Thoracic aorta (tissue), 2 donors: ENCODE measurements at places on chromosomes 2 and 18. TPM values are rescaled to one million over a fixed set of nuclear protein-coding genes. Genes with fewer than 3 reads are reported as not detected.
A peak's percentile ranks its signal among the peaks of the same experiment; 100 is the strongest.

- H3K27me3 ChIP-seq: no peaks in the 10 kb centered on the region
- H3K27ac ChIP-seq: no peak overlapping the region
- no peak overlapping the region for H3K4me3 ChIP-seq
- H3K4me1 ChIP-seq: no peaks in the 10 kb centered on the region
- DNase-seq: no peak
These were observed 25.6 kb downstream of the ZNF407 start for GRCh38 chr18:74623047-74623816.

- DNase-seq: no peak
- H3K36me3 ChIP-seq: no peaks in the 10 kb centered on the region
- no peak overlapping the region for H3K27ac ChIP-seq
- no peaks in the 10 kb centered on the region for H3K27me3 ChIP-seq
These were observed 39.3 kb upstream of the NRXN1 start for GRCh38 chr2:51071191-51071590.

- DNase-seq: no peak
- H3K27me3 ChIP-seq: no peaks in the 10 kb centered on the region
These were observed 65.3 kb downstream of the CYBRD1 start for GRCh38 chr2:171587567-171587966.

DNA sequence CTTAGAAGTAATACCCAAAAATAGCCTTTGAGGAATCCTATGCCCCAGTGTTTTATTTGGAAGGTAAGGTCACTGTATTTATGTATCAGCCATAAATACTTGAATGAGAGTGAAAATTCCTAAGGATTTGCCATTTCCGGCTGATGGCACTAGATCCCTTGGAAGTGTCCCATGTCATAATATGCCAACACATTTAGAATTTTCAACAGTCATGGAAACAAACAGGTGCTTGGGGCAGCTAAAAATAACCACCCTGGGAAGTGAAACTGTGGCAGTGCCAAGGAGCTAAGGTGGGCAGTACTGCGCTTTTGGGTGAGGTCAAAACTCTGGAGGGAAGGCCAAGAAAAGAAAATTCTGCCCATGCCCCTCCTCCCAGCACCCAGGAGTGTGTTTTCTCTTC, 80.2 kb downstream of the TCF7L1 start:
- peaks cover 13% of the 10 kb centered on the region for H3K4me1 ChIP-seq
- no peaks in the 10 kb centered on the region for H3K27me3 ChIP-seq
- H3K27ac ChIP-seq: no peak overlapping the region
- DNase-seq: no peak
- no peak overlapping the region for H3K4me3 ChIP-seq

DNA sequence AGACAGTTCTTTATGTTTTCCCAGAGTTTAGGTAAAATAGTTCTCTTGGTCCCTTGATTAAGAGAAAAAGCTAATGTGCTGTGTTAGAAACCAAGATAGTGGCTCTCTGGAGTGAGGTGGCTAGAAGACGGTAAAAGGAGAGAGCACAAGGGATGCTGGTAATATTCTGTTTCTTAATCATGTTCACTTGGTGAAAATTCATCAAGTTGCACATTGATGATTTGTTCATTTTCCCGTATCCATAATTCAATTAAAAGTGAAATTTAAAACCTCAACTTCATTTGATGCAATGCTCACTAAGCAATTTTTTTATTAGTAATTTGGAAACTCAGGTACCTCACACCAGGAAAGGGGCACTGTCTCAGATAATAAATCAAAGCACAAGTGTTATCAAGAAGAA, 113.8 kb downstream of the NBAS start:
- no peak overlapping the region for H3K4me3 ChIP-seq
- H3K4me1 ChIP-seq: no peaks in the 10 kb centered on the region
- H3K27me3 ChIP-seq: no peaks in the 10 kb centered on the region
- no peak overlapping the region for H3K27ac ChIP-seq
- no peak for DNase-seq
- no peaks in the 10 kb centered on the region for H3K36me3 ChIP-seq

GRCh38 chr2:85698880-85699254, 4.7 kb downstream of the GNLY start:
- H3K4me1 ChIP-seq: peaks cover 3% of the 10 kb centered on the region
- H3K27me3 ChIP-seq: no peaks in the 10 kb centered on the region
- no peak overlapping the region for H3K4me3 ChIP-seq
- no peaks in the 10 kb centered on the region for H3K36me3 ChIP-seq
- DNase-seq: no peak
- H3K27ac ChIP-seq: no peak overlapping the region

DNA sequence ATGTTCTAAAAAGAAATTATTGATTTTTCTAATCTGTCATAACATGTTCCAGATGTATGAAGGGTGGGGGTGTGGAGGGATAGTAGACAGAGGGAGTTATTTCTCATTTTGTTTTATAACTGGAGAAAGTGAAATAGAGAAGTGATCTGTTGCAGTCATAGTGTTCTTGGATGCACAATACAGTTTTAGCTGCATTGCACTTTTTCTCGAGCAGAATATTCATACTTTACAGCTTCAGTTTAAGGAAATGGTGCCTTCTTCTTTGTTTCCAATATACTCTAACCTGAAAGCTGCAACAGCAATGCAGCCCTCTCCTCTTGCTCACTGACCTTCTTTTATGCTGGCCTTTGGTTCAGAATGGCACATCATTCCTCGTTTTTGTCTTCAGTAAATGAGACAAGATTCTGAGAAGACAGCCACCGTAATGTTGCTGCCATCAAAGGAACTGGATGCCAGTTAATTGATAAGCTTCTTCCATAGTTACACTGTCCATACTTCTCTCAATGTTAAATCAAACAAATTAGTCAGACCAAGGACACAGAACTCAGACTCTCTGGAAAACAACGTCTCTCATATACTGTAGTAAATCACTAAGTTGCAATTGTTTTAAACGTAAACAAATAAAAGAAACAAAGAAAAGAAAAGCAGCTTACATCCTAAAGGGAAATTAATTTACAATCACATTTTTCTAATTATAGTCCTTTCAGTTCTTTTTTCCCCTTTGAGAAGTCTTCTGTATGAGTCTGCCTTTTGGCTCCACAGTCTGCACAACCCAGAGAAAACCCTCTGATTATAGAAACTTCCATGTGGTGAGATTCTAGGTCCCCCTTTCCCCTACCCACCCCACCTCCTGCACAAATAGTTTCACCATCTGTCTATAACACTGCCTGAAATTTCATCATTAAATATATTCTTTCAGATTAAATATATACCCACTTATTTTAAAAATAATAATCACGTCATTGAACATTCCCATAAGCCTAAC, 97.4 kb upstream of the UGP2 start:
- H3K4me3 ChIP-seq: no peak overlapping the region
- DNase-seq: no peak
- H3K27me3 ChIP-seq: no peaks in the 10 kb centered on the region

- no peak overlapping the region for H3K4me3 ChIP-seq
- no peak for DNase-seq
- H3K4me1 ChIP-seq: no peaks in the 10 kb centered on the region
- H3K36me3 ChIP-seq: peaks cover 2% of the 10 kb centered on the region
- H3K27ac ChIP-seq: no peak overlapping the region
- no peaks in the 10 kb centered on the region for H3K27me3 ChIP-seq
These were observed 41.4 kb downstream of the STEAP3 start for GRCh38 chr2:119264781-119265692.

DNA sequence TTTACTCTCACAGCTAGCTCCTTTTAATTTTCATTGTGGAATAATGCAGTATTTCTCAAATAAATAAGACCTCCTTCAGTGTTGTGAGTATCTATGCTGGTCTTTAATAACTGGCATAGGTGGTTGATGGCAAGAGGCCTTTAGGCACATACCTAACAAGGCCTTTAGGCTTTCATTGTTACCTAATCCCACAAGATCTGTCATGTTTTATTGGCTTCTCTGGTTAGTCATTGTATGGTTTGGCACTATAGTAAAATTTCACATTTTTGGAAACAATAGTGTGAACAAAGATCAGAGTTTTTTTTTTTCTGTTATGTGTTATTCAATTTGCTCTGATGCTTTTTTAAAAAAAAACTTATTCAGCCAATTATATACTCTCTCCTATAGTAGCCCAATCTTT, 89.8 kb upstream of the NEUROD1 start:
- H3K27me3 ChIP-seq: no peaks in the 10 kb centered on the region
- no peak overlapping the region for H3K27ac ChIP-seq
- no peaks in the 10 kb centered on the region for H3K4me1 ChIP-seq
- no peak for DNase-seq
- H3K4me3 ChIP-seq: no peak overlapping the region

DNA sequence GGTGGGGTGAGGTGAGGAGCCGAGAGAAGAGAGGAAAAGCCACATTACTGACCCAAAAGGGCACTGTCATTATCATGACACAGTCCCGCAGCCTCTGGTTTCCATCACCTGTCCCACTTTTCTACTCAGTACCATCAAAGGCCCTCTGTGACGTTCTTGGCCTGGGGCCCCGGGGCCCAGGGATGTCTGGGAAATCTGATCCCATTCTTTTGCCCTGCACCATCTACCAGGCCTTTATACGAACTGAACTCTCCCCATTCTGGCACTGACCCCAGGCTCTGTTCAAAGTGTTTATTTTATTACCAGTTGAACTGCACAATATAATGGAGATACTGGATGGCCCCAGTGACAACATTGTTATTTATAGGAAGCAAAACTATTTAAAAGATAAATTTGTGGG, 89.1 kb downstream of the COL6A3 start:
- no peak for DNase-seq
- no peak overlapping the region for H3K4me3 ChIP-seq
- no peaks in the 10 kb centered on the region for H3K27me3 ChIP-seq
- H3K36me3 ChIP-seq: no peaks in the 10 kb centered on the region
- peaks cover 68% of the 10 kb centered on the region for H3K4me1 ChIP-seq
- H3K27ac ChIP-seq: peak overlapping the region; percentile 6

DNA sequence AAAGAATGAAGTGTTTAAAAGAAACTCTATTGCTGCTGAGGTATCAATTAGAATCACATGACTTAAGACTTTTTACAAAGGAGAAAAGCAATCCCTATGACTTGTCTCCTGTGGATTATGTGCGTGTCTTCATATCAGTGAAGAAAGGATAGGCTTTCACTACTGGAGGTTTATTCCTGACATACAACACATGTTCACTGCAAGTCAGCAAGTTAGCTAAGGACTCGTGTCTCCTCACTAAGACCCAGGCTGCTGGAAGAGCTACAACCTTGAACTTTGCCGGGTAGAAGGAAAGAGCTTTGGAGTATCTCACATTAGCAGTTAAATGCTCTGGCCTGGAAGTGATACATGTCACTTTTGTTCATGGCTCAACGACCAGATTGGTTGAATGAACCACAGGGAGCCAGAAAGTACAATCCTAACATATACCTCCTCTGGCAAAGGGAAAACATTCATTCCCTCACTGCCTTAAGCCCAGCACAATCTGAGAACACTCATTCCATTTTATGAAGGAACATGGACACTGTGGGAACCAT, 215.3 kb downstream of the RNF152 start:
- no peaks in the 10 kb centered on the region for H3K27me3 ChIP-seq
- no peaks in the 10 kb centered on the region for H3K4me1 ChIP-seq
- no peaks in the 10 kb centered on the region for H3K36me3 ChIP-seq
- DNase-seq: no peak
- no peak overlapping the region for H3K27ac ChIP-seq
- H3K4me3 ChIP-seq: no peak overlapping the region

GRCh38 chr2:226132323-226133215, 667.1 kb downstream of the IRS1 start:
- no peaks in the 10 kb centered on the region for H3K27me3 ChIP-seq
- no peak overlapping the region for H3K4me3 ChIP-seq
- H3K27ac ChIP-seq: no peak overlapping the region

DNA sequence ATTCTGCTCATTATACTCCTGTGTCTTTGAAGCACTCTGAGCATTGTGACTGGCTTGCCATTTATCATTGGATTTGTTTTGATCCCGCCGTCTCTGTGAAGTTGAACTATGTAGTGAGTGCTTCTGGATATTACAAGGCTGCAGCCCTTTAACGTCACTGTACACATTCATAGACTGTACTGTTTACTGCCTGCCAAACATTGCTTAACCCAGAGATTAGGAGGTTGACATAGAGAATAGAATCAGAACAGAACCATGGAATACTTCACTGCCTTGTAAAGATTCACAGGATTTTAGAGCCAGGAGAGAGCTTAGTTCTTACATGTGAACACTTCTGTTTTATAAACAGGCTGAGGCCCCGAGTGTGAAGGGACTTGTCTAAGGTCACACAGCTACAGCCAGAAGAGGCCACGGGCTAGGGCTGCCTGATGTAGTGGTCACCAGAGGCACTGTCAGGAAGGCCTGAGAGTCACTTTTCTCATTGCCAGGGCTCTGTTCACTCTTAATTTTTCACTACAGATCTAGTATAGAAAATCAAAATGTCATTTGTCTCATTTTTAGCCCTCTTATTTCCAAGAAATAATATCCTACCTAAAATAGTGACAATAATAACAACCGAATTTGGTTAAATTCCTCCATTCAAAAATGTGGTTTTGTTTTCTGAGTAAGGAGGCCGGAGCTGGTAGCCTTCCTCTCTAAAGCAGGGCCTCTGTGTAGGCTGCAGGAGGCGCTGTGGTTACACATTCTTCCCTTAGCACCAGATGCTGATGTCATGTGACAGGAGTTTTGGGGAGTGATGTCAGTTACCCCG, 87.9 kb downstream of the UGGT1 start:
- H3K27me3 ChIP-seq: no peaks in the 10 kb centered on the region
- no peak overlapping the region for H3K27ac ChIP-seq
- H3K36me3 ChIP-seq: peaks cover 35% of the 10 kb centered on the region
- H3K4me3 ChIP-seq: no peak overlapping the region
- H3K4me1 ChIP-seq: no peaks in the 10 kb centered on the region

- H3K4me3 ChIP-seq: no peak overlapping the region
- no peaks in the 10 kb centered on the region for H3K27me3 ChIP-seq
- no peak for DNase-seq
- peaks cover 11% of the 10 kb centered on the region for H3K4me1 ChIP-seq
- no peaks in the 10 kb centered on the region for H3K36me3 ChIP-seq
These were observed 48.7 kb downstream of the TET3 start for GRCh38 chr2:74033375-74033774.

GRCh38 chr18:24033641-24034412, 19.3 kb downstream of the TTC39C start:
- H3K4me3 ChIP-seq: no peak overlapping the region
- H3K27ac ChIP-seq: no peak overlapping the region

GRCh38 chr18:59459369-59460071, 100.5 kb upstream of the LMAN1 start:
- H3K27me3 ChIP-seq: no peaks in the 10 kb centered on the region
- H3K36me3 ChIP-seq: no peaks in the 10 kb centered on the region
- no peak for DNase-seq

- no peak for DNase-seq
- H3K27ac ChIP-seq: no peak overlapping the region
- no peaks in the 10 kb centered on the region for H3K36me3 ChIP-seq
- H3K27me3 ChIP-seq: no peaks in the 10 kb centered on the region
These were observed 523.1 kb upstream of the HS6ST1 start for GRCh38 chr2:128841803-128842202.

DNA sequence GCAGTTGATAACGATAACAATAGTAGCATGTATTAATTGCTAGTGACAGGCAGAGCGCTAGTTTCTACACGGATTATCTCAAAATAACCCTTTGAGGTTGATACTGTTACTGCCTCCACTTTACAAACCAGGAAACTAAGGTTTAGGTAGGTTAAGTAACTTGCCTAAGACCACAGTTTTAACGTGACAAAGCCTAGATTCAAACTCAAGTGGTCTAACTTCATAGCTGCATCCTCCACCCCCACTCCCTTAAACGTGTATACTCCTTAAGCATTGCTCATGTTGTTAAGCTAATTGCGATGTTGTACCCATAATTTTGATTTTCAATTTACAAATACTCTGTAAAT, 1.2 kb downstream of the ME2 start:
- no peaks in the 10 kb centered on the region for H3K27me3 ChIP-seq
- no peak for DNase-seq
- peak overlapping the region; percentile 98 for H3K4me3 ChIP-seq
- peaks cover 9% of the 10 kb centered on the region for H3K4me1 ChIP-seq
- H3K27ac ChIP-seq: no peak overlapping the region
- H3K36me3 ChIP-seq: no peaks in the 10 kb centered on the region

The COL4A4 gene
- 17.2 TPM for total RNA-seq

The CYP27A1 gene
- total RNA-seq: 37.8 TPM

The TMEM247 gene
- not detected for total RNA-seq

The TDRD15 gene
- 0.42 TPM for total RNA-seq
